ENCODE measurements at places on chromosomes 6 and 20.

- no peak for DNase-seq
These were observed 122.9 kb downstream of the ZMYND8 start for GRCh38 chr20:47233333-47234188.

GRCh38 chr6:139150920-139151319, 16.0 kb downstream of the HECA start:
- DNase-seq, result no peak

DNA sequence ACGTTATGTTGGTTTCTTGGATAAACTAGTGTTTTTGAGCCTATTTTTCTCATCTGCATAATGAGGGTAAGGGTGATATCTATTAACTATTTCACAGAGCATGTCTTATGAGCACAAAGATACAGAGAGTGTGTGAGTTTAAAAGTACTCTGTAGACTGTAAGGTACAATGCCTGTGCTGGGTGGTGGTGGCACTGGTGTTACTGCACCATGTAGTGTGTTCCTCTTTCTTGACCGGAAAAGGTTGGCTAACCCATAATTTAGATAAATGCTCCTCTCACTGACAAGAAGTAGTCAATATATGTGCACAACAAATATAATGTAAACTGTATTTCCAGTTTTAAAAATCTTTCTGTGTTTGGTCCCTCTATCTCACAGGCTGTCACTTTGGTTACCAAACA, 116.2 kb upstream of the MMS22L start:
- no peak for DNase-seq

- no peak for DNase-seq
These were observed 24.2 kb upstream of the PCSK2 start for GRCh38 chr20:17202673-17203072.

GRCh38 chr6:100378576-100378975, 86.1 kb downstream of the SIM1 start:
- DNase-seq, result no peak

- no peak for DNase-seq
These were observed 4.6 kb downstream of the PTPRK start for GRCh38 chr6:128515550-128516513.

Data from upper lobe of right lung (tissue), 1 donor.